ENCODE measurements at places on chromosomes 5 and 9.

DNA sequence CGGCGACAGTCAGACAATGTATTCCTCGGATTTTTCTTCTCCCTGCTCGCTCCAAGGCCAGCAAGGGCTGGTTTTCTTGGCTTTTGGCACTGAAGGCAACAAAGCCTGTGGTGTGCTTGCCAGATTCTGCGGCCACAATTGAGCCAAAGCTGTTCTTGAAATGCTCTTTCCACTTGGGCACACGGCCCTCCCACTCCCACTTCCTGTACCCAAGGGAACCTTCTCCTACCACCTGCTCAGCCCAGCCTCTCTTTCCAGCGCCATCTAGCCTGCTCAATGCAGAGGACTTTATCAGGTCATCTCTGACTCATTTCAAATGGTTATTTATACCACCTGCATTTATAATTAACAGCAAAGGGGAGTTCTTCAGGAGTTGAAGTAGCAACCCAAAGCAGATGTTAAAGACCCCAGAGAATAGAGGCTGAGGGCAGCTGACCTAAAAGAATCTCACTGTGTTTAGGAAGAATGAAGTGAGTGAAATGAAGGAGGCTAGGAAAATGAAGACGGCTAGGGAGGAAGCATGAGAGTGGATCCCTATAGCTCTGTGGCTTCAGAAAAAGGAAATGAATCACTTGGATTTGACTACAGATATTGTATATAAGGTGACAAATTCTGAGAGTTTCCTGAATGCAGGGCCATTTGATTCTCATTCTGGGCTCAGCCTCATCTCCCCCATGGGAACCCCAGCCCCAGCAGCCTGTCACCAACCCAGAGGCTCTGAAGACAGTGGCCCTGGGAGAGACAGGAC lies 439.0 kb downstream of the ENC1 start:
- DNase-seq: peak; percentile 71

DNA sequence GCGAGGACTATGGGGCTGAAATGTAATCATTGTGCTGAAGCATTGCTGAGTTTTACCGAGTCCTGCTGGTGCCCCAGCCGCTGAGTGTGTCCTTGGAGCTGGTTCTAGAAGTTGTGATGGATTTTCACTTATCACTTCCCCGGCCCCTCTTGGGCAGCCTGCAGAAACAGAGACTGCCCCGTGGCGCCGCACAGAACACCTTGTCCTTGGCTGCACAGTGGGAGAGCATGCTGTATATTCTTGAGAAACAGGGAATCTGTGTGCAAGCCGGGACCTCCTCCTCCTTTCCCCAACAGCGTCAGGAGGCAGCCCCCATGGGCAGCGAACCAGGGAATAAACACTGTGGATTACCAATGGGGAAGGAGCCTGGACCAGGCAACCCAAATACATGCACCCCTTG lies 90.6 kb upstream of the RUFY1 start:
- no peak for DNase-seq

- DNase-seq: no peak
Observed at GRCh38 chr5:180852495-180852894, 8.6 kb downstream of the ZFP62 start.

DNA sequence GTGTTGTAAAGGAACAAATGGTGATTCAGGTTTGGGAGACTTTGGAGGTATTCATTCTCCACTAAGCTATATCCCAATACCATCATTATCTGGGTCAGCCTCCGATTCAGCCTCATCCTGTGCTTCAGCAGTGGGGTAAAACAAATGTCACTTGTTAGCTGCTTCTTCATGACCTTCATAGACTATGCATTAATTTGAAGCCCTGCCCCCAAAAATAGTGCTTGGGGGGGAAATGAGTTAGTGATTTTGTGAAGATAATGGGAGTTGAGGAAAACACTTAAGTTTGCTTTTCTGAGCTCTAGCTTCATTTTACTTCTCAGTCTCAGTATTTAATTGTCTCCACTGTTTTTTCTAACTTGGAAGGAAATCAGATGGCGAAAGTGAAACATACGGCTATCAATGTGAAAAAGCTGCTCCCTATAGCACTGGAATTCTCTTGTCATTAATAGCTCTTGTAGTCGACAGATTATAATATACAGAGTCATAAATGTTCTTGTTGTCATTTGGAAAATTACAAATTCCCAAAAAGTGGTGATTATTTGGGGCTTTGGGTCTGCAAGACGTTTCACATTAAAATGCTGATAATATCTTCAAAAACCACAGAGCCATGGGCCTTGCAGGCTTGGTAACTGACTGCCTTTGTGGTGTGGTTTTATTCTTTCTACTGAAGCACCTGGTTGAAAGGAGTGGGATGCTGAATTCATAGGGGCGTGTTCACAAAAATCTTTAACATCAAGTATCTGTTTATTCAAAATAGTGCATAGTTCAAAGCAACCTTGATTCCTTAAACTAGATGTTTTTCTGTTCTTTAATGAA lies 40.0 kb downstream of the PIK3R1 start:
- DNase-seq: no peak

GRCh38 chr5:100043475-100043874 lies 491.7 kb upstream of the FAM174A start:
- DNase-seq: no peak

- no peak for DNase-seq
Observed at GRCh38 chr5:154698763-154699162, 56.4 kb upstream of the LARP1 start.

DNA sequence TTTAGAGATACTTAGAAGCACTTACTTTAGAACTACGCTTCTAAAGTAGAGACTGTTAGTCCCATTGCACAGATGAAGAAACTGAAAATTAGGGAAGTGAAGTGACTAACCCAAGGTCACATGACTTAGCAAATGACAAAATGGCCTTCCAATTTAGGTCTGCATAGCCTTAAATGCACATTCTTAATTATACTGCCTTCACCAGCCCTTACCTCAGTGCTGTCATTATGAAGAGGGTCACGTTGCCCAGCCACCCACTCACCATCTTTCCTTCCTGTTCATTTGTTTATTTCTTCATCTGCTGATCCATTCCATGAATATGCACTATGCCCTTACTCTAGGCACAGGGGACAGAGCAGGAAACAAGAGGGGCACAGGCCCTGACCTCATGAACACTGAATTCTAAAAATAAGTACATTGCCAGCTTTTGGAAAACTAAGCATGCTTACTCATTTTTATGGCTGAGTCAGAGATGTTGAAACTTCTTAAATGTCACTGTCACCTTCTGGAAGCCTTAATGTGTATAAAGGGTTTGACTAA lies 8.6 kb downstream of the HAVCR2 start:
- DNase-seq: no peak

DNA sequence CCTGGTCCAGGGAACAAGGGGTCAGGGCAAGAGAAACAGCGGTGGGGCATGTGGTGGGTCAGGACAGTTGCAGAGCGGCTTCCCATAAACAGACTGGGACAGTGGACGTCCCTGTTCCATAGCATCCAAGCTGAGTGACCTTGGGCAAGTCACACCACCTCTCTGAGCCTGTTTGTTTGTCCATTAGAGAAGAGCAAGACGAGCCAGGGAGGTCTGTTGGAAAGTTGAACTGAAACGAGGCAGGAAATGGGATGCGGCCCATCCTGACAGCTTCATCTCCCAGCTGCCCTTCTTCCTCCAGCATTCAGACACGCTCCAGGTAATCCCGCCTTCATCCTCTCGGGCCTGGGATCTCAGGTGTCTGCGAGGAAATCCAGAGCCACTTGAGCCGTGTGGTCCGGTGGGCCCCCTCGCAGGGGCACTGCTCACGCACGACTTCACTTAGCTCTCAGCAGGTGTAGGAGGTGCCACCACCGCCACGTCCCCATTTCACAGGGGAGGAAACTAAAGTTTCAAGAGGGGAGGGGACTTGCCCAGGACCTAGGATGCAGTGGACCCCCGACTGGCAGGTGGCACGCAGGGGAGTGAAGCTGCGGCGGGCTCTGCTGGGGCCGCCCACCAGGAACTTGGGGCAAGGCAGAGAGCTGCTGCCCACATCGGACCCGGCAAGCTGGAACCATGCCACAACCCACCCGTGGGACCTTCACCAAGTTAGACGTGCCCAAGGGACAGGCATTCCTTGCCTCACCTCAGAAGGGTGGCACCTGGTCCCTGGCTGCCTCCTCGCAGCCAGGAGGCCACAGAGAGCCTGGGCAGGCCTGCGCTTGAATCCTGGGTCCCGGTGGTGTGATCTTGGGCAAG lies 13.0 kb downstream of the PTGES2 start:
- DNase-seq: no peak

- no peak for DNase-seq
Observed at GRCh38 chr5:42806701-42807262, 4.9 kb downstream of the SELENOP start.

GRCh38 chr9:75591972-75592371 lies 298.5 kb upstream of the PCSK5 start:
- DNase-seq: peak; percentile 29
